ENCODE measurements at places on chromosomes 3 and 15.

GRCh38 chr15:89812011-89812846 lies 2.4 kb downstream of the ANPEP start:
- DNase-seq, result no peak

- no peak for DNase-seq
Observed at GRCh38 chr3:143902210-143902609, 53.9 kb upstream of the SLC9A9 start.

- no peak for DNase-seq
Observed at GRCh38 chr3:15782429-15782828, 15.3 kb downstream of the ANKRD28 start.

DNA sequence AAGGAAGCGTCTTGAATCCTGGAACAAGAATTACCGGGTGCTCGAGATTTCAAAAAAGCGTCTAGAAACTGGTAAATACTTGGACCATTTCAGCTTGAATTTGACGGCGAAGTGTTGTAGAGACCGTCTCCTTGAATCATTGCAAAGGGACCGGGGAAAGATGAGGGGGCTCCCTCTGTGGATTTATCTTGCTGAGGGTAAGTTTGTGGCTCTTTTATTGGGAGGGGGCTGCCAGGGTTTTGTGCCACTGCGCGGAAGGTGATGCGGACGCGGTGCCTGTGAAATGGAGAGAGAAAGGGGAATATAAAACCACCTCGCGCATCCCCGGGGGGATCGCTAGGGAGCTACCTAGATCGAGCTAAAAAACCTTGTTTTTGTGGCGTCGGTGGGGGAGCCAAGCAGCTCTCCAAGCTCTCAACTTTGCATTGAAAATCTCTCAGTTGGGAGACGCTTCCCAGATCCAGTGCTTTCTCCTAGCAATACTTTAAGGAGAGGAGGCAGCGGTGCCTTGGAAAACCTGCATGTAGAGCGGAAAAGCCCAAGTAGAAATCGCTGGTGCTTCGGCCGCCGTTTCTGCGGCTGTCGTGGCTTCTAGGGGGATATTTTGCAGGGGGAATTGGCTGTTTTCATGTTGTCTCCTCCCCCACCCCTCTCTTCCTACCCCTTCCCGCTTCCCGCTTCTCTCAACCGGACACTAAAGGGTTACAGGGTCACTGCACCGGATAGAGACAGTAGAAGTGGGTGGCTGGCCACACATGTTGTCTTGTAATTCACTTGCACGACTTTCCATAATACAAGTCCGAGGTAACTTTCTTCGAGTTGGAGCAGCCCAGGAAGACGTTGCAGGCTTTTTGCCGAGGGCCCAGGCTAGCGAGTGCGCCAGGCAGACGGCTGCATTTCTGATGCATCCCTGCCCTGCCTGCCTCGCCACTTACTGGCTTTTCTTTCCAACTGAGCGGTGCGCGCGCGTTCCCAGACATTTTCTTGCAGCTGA lies 187.6 kb downstream of the NLGN1 start:
- peak; percentile 28 for DNase-seq

- no peak for DNase-seq
Observed at GRCh38 chr3:192514754-192515663, 212.3 kb downstream of the FGF12 start.

DNA sequence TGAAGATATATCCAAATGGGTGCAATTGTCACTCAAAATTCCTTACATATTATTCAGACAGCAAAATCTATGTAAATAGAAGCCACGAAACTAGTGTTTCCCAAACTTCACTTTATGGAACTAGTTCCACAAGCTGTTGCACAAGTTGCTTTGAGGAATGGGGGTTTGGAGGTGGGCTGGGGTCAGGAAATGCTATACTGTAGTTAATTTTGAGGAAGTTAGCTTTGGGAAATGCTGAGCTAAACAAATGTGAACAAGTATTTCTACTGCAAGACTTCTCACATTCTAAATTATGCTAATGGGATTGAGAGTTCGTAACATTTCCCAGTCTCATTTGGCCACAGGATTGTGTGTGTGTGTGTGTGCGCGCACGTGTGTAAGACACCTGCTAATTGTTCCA lies 28.7 kb upstream of the SAMMSON start:
- DNase-seq, result no peak

- no peak for DNase-seq
Observed at GRCh38 chr15:38307251-38307650, 54.6 kb downstream of the SPRED1 start.

DNA sequence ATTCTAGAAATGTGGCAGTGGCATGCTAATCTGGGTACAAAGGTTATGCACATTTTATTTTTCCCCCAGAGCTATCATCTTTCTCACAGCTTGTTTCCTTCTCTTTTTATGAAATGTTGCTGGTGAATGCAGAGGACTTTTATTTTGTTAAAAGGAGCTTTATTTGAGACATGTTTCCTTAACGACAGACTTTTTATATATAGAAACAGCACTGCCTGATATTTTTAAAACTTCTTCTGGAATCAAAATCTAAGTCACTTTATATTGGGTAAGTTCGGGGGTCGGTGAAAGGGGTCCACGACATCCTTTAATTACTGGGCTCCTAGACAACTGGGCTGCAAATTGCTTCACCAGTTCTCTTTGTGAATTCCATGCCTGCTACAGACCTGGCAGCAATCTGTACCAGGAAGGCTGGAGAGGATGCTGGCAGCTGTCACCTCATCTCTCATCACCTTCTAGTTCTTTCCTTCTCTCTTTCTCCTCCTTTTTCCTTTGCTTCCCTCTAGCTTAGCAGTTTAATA lies 464.7 kb downstream of the PDCD6IP start:
- DNase-seq, result peak; percentile 27

DNA sequence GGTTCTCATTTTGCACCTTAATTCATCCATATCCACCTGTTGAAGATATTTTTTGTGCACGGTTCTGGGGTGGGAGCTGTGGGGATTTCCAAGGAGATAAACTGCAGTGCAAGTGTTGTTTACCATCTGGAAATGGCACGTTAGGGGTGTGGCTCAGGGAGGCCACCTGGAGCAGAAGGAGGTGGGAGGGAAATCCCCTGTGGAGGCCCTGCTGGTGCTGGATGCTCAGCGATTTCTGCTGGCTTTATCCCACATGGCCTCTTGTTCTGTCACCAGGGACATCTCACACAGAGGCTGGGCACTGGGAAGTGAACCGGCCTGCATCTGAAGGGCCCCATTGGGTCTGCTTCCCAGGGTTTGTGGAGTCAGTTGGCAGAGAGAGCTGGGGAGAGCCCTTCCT lies 24.3 kb downstream of the TRPM1 start:
- DNase-seq, result no peak

DNA sequence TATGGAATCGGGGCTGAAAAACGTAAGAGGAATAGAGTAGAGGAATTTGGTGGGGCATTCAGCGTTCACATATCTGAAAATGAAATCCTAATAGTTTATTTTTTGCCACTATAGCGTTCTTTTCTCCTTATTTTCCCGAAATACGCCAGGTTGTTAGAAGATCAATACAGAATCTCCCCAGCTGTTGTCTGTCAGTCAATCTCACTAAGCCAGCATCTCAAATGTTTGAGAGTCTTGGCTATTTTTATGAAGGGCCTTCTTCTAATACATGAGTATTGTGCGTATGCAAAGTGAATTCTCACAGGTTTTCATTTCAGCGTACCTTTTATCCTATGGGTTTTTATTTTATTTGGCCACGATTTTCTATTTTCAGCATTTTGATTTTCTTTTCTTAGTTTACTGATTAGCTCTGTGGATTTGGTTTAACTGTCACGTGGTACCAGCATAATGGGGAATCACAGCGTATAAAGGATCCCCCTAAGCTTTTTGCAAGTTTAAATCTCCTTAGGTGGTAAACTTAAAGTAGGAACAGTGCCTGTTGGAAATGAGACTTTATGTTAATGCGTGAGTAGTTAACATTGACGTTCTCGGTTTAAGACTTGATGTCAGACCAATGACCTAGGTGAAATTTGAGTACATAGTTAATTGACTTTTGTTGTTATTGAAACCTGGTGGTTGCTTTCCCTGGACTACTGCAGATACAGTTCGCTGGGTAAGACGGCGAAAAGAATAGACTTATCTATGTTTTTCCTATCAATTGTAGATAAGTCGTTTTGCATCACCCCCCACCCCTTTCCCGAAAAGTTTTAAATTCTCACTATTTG lies 1.3 kb downstream of the FXR1 start:
- no peak for DNase-seq

DNA sequence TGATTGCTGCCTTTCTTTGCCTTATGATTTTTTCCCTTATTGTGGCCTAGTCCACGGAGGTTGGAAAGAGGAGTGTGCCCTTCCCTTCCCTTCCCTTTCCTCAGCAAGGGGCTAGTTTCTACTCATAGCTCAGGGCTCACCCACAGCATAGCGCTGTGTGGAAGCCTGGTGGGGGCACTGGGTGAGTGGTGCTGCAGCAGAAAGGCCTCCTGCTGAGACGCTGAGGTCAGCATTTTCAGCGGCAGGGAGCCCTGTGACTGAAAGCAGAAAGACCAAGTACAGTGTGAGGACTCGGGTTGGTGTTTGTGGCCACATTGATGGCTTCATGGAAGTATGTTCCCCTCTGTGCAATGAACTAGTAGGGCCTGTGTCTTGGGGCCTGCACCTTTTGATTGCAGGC lies 21.9 kb downstream of the CACNA1D start:
- DNase-seq, result no peak

- no peak for DNase-seq
Observed at GRCh38 chr3:196067439-196067838, 14.5 kb downstream of the TFRC start.

DNA sequence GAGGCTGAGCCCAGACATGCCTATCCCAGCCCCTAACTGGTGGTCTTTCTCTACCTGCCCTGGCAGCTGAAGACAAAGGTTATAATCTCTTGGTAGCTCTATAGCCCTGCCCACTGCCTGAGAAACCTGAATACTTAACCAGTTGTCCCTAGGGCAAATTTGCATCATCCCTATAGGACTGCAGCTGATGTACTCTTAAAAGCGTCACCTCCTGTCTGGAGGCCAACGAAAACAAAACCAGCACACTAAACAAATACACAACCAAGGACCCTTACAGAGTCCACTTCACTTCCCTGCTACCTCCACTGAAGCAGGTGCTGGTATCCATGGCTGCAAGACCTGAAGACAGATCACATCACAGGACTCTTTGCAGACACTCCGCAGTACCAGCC lies 98.0 kb downstream of the KCNAB1 start:
- DNase-seq, result no peak

- DNase-seq, result no peak
Observed at GRCh38 chr15:76991741-76992645, 2.9 kb upstream of the PSTPIP1 start.

DNA sequence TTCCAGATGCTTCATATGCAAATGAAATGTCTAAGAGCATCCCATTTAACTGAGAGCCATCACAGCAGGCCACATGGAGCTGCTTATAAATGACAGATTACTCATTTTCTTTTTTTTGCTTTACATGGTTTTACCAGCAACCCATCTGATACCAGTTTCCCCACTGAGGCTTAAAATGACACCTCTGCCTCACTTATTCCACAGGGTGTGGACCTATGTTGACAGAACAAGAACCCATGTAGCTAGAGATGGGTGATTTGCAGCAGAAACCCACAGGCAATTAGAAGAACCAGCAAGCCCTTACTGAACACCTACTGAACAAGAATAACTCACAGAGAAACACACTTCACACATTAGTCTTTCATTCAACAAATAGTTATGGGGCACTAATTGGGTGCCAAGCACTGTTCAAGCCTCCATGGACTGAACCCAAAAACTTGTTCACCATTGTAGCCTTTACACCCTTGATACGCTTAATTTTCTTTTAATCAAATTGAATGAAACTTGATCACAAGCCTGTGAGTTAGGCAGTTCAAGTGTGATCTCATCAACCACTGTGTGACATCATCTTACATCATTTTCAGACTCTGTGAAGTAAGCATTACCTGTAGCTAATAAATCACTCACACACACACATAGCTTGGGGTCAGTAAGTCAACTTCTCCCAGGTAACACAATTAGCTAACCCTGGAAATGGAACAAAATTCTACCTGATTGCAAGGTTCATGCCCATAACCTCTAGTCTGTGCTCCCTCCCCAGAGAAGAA lies 45.4 kb downstream of the MAGI1 start:
- DNase-seq, result no peak

DNA sequence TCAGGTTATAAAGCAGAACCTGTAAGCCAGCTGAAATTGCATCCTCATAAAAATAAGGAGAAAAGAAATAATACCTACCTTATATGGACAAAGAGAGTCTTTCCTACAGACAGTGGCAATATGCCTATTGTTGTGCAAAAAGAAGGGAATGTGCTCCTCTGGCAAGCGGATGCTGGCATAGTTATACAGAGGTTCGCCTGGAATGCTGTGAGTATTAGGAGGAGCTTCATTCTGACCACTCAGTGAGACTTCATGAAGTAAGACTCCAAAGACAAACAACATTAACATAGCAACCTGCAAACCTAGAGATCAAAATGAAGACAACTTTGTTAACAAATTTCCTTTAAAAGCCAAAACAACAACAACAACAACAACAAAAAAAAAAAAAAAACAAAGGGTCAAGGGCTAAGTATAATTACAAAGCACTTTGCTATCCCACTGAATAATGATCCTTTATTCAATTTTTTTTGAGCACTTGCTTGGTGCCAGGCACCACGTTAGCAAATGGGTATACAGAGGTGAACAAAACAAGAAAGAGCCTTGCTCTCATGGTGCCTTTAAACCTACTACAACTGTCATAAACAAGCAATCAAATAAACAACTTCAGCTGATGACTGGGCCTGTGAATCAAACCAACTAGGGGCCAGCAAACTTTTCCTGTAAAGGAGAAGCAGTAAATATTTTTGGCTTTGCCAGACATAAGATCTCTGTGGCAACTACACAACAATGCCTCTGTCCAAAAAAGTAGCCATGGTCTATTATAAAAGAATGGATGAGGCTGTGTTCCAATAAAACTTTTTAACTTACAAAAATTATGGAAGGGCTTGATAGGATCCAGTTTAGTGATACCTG lies 3.7 kb downstream of the EOGT start:
- DNase-seq, result no peak

DNA sequence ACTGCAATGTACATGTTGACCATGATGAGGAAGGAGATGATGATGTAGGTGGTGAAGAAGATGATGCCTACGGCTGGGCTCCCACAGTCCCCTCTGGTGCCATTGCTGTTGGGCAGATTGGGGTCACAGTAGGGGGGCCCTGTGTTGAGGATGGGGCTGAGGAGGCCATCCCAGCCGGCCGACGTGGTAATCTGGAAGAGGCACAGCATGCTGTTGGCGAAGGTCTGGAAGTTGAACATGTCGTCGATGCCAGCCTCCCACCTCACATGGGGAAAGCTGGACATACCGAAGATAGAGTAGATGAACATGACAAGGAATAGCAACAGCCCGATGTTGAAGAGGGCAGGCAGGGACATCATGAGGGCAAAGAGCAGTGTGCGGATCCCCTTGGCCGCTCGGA lies 48.6 kb upstream of the SCN5A start:
- DNase-seq, result no peak

- DNase-seq, result no peak
Observed at GRCh38 chr3:136093771-136094170, 102.4 kb downstream of the MSL2 start.

- no peak for DNase-seq
Observed at GRCh38 chr3:78277801-78278200, 1237.9 kb downstream of the ROBO2 start.

GRCh38 chr3:152199102-152199840 lies 69.5 kb upstream of the MBNL1 start:
- DNase-seq, result no peak

- no peak for DNase-seq
Observed at GRCh38 chr3:184616436-184616835, 54.9 kb downstream of the EPHB3 start.
